ENCODE measurements at places on chromosomes 3 and 15. TPM values are rescaled to one million over a fixed set of nuclear protein-coding genes. Genes with fewer than 3 reads are reported as not detected.
A peak's percentile ranks its signal among the peaks of the same experiment; 100 is the strongest.

- no peak for DNase-seq
Observed at GRCh38 chr15:58114812-58115211, 23.4 kb upstream of the AQP9 start.

DNA sequence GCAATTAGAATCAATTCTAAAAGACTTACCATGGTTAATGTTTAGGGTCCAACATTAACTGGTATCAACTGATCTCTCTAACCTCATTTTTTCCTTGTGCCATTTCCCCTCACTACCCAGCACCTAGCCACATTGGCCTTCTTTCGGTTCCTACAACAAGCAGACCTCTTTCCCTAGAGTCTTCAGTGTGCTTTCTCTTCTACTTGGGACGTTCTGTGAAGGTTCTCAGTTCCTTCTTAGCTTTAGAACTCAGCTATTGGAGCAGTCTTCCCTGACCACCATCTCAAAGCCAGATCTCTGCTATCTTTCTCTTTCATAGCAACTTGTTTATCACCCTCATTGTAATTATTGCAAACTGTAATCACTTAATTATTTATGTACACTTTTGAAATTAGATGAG, 31.5 kb upstream of the MINDY4B start:
- DNase-seq = no peak

DNA sequence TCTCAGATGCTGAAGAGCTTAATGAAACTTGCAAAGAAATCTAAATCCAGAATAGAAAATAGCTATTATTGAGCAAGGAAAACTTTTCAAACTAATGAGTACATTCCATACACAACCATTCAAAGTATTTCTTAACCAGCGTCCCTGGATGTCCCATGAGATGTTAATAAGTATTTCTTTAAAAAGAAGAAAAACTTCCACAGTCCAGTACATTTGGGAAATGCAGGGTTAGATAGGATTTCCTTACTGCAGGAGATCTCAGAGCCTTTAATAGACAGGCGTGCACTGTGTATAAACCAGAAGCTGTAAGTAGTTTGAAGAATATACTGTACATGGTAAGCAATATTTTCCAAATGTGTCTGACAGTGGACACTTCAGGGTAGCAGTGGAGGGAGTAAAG, 29.6 kb upstream of the BHLHE40 start:
- DNase-seq = no peak

Gene SH2D7
- total RNA-seq = not detected

Gene DNASE1L3
- 1.2 TPM for total RNA-seq

Gene CHAC1
- 11.6 TPM for total RNA-seq

GRCh38 chr15:78414621-78415250, 23.3 kb upstream of the IREB2 start:
- no peak for DNase-seq

Gene SUMF1
- total RNA-seq = 35.4 TPM

Gene SPESP1
- total RNA-seq = 0.94 TPM

DNA sequence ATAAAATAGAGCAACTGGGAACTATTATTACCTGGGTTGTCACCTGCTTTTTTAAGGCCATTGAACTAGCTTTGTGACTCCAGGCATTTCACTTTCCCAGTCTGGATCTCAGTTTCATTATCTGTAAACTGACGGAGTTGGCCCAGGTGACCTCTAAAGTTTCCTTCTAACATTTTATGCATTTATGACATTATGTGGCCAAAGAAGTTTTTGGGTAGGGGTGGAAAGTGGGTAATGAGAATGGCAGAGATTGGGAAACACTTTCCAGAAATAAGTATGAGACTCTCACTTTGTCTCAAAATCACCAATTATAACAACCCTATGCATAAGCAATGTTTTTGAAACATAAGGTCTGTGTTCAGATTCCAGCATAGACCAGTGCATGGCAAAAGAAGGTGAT, 99.1 kb upstream of the ARHGEF3 start:
- DNase-seq = no peak

DNA sequence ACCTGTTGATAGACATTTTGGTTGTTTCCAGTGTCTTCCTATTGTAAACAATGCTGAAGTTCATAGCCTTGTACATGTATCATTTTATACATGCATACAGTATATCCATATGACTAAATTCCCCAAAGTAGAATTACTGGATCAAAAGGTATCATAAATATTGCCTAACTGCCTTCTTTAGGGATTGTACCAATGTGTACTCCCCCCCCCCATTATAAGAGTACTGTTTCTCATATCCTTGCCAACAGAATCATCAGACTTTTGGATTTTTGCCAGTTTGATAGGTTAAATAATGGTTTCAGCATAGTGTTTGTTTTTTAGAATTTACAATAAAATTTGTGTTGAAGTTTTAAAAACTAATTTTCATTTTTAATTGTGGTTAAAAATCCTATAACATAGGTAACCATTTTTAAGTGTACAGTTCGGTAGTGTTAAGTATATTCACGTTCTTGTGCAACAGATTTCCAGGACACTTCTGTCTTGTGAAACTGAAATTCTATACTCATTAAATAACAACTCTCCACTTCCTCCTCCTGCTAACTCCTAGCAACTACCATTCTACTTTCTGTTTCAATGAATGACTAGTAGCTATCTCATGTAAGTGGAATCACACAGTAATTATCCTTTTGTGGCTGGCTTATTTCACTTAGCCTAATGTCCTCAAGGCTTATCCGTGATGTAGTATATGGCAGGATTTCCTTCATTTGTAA, 30.8 kb upstream of the MAP3K13 start:
- DNase-seq = peak; percentile 63

Gene PBRM1
- 63.8 TPM for total RNA-seq

GRCh38 chr15:96362755-96363651, 32.5 kb downstream of the NR2F2 start:
- peak; percentile 12 for DNase-seq

- no peak for DNase-seq
Observed at GRCh38 chr15:52289629-52290081, 5.9 kb downstream of the MYO5C start.

GRCh38 chr3:186303965-186304364, 58.1 kb downstream of the DGKG start:
- no peak for DNase-seq

DNA sequence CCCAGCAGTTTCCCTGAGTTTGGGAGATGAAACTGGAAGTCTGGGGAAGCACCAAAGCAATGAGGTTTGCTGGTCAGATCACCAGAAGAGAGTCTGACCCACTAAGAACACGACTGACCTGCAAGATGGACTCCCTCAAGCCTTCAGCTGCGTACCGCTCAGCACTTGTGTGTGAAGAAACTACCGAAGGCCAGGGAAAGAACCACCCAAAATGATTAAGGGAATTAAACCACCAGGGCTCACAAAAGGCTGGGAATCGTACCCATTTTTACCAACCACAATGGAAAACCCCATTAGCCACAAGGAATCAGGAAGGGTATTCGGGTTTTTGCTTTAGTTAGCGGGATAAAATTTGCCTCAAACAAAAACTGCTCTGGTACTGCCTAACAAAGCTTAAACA, 21.6 kb downstream of the ATP13A3 start:
- DNase-seq = no peak

DNA sequence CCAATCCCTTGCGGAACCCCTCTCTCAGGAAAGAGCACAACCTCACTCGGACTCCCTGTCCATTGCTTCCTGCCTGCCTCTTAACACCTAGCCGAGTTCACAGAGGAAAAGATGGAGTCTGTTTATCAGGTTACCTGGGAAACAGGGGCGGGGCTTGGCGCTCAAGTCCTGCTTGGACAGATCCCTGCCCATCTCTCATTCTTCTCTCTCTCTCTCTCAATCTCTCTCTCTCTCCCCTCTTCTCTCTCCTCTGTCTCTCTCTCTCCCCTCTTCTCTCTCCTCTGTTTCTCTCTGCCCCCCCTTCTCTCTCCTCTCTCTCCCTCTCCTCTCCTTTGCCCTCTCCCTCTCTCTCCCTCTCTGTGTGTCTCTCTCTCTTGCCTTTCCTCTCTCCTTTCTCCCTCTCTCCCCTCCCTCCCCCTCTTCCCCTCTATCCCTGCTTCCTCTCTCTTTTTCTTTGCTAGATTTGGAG, at the start of gene EFHB:
Gene EFHB (minus strand): TSS at position 120 of the 469 bp plus-strand sequence. CDS start 199 bp downstream, outside the sequence.
- peak; percentile 46 for DNase-seq

All from lung (tissue), 17 donors.